ENCODE measurements at places on chromosomes 4 and X.

DNA sequence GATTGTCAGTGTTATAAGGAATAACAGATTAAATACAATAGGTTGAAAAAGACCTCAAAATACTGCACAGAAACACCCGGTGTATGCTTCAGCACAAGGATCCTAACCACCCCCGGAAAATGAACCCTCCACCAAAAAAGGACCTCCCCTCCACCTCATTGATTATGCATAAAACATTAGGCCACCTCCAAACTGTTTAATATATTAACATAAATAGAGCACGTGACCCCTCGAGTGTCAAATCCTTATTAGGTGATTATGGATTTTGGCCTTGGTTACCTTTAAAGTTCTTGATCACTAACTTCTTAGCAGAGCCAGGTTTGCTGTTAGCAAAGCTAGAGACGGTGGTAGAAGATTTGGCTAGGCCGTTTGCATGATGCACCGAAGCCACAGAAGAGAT is 958 bp downstream of the CUL4B start:
- DNase-seq, result peak; percentile 18

GRCh38 chr4:146105464-146105863 is 70.1 kb upstream of the LSM6 start:
- DNase-seq, result no peak

DNA sequence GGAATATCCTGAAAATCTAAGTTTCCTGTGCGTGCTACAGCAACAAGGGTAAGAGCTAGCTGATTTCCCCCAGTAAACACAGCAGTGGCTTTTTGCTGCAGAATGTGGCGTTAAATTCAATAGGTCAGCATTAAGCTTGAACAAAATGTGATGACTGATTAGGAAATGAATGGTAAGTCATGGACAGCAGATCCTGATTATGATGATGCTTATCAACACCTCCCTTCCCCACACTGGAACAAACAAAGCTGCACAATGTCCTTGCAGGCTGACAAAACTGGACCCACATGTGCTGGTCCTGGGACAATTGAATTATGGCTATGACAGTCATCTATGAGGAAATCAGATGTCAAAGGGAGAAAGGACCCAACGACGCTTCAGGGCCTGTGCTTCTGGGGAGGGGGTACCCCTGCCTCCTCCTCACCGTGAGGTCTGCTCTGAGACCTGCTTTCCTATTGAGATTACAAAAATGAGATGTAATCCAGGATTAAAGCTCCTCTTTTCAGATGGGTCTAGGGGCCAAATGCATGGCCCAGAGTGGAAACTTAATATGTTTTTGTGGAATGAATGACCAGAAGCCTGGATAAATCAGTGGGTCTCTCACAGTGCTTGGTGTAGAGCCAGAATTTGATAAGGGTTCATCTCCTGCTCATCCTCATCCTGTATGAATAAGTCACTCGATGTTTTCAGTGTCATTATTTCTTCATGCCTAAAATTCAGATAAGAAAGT is 32.0 kb upstream of the BOD1L1 start:
- DNase-seq, result no peak

DNA sequence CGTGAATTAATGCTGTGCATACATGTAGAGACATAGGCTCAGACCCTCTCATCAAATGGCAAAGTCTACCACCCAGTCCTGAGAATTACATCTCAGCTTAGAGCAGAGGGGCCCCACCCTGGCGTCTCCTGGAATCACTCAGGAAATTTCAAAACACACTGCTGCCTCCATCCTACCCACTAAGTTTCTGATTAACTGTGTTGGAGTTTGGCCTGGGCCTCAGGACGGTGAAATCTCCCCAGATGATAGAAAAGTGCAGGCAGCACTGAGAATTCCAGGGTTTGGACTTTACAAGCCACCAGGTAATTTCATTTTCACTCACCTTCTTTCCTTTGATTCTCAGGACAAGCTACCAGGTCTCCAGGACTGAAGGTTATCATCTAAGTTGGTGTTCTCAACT is 3.3 kb upstream of the FAM9C start:
- no peak for DNase-seq

- no peak for DNase-seq
Observed at GRCh38 chr4:73194064-73194463, 64.5 kb downstream of the ANKRD17 start.

DNA sequence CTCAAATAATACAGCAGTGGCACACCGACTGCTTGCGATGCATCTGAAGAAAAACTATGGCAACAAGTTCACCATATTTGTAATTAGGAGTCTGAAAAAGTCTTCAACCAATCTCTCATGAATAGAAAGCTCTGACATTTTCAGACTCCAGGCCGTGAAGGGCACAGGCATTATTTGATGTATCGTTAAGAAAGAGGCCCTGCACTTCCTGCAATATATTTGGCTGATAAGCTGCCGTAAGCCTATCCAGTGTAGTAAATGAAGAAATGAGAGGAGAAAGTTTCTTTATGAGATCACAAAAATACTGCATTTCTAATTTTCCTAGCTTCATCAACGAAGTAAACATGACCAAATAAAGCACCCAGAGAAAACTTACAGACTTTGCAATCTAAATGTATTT is 613.8 kb upstream of the TECRL start:
- DNase-seq, result no peak

DNA sequence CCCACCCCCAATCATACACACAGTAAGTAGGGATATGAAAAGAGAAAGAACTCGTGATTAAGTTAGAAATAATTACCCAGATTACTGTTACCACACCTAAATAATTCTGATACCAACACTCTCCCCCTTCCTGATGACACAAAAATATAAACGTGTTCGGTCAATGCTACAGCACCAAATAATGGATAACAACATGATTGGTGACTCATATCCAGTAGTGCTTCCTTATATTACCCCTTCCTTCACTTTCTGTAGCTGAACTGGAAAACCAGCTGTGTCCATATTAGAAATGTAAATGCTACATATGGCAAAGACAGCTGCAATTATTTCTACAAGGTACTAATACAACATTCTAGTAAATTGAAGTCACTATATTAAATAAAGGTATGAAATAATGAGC is 20.8 kb downstream of the EIF4E start:
- DNase-seq, result peak; percentile 75

GRCh38 chr4:165355900-165356300 is 22.9 kb upstream of the CPE start:
- peak; percentile 40 for DNase-seq

- no peak for DNase-seq
Observed at GRCh38 chr4:43238008-43238407, 345.5 kb downstream of the GRXCR1 start.

- peak; percentile 57 for DNase-seq
Observed at GRCh38 chr4:57442831-57443291, 332.7 kb upstream of the IGFBP7 start.

DNA sequence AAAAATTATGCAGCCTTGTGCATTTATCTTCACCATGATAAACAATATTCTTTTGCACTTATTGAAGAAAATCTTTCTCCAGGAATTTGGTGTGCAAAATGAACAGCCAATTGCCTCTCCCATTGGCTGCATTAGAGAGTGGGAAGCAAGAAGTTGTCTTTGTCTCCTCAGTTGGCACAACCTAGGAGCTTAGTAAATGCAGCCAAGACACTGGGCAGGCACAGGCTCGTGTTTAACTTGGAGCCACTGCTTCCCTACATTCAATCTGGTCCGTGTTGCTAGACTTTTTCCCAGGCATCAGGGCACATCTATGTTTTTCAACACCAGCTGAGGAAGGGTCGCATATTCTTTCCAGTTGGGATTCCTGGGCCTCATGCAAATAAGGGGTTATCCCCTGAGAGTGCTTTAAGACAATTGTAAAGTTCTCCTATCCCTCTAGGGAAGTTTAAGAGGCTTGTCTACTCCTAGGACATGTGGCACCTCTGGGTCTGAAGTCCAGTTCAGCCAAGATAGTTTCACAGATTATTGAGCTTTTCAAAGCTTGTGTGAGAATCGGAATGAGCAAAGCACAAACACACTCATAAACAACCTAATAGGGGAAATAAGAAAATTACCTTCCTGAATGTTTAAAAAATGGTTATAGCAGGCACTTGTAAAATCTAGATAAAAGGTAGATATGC is 31.8 kb upstream of the SRD5A3 start:
- no peak for DNase-seq

- DNase-seq, result peak; percentile 69
Observed at GRCh38 chr4:118270492-118270891, 82.3 kb downstream of the PRSS12 start.

- DNase-seq, result no peak
Observed at GRCh38 chr4:10032625-10033024, 11.3 kb upstream of the SLC2A9 start.

DNA sequence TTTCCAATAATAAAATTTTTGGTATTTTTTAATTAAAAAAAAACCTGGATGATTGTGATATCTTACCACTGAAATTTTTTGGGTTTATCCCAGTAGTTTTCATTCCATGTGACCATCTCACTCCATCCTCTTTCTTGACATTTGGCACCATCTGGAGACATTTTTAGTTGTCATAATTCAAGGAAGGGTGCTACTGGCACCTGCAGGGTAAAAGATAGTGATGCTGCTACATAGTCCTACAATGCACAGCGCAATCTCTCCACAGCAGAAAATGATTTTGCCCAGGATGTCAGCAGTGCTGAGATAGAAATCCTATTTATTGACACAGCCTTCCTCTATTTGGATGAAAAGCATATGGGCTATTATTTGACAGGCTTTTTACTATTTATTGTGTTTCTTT is 79.3 kb downstream of the RBPJ start:
- DNase-seq, result no peak

DNA sequence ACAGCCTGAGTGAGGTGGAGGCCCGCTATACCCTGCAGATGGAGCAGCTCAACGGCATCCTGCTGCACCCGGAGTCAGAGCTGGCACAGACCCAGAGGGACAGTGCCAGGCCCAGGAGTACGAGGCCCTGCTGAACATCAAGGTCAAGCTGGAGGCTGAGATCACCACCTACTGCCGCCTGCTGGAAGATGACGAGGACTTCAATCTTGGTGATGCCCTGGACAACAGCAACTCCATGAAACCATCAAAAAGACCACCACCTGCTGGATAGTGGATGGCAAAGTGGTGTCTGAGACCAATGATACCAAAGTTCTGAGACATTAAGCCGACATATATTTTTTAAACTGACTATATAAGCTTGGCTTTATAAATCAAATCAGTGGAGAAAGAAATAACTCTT is 73.3 kb upstream of the HHIP start:
- no peak for DNase-seq

DNA sequence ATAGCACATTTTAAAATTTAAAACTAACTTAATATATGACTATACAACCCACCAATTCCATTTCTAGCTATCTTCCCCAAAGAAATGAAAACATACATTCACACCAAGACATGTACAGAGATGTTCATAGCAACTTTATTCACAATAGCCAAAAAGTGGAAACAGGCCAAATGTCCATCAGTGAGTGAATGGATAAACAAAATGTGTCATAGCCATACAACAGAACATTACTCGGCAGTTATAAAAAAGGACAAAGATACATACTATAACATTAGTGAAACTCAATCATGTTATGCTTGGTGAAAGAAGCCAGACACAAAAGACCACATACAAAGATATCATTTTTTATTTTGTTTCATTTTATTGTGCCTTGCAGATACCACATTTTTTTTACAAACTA is 396.8 kb downstream of the PACRGL start:
- no peak for DNase-seq

- DNase-seq, result no peak
Observed at GRCh38 chr4:15034071-15034764, 31.9 kb downstream of the CPEB2 start.

DNA sequence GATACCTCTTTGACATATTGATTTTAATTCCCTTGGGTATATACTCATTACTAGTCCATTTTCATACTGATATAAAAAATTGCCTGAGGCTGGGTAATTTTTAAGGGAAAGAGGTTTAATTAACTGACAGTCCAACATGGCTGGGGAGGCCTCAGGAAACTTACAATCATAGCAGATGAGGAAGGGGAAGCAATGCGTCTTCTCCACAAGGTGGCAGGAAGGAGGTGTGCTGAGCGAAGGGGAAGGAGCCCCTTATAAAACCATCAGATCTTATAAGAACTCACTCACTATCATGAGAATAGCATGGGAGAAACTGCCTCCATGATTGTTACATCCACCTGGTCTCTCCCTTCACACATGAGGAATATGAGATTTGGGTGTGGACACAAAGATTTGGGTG is 42.4 kb downstream of the MSX1 start:
- DNase-seq, result no peak

- no peak for DNase-seq
Observed at GRCh38 chrX:10482261-10482660, 138.1 kb downstream of the MID1 start.

- DNase-seq, result no peak
Observed at GRCh38 chr4:24547979-24548378, 36.4 kb downstream of the DHX15 start.

DNA sequence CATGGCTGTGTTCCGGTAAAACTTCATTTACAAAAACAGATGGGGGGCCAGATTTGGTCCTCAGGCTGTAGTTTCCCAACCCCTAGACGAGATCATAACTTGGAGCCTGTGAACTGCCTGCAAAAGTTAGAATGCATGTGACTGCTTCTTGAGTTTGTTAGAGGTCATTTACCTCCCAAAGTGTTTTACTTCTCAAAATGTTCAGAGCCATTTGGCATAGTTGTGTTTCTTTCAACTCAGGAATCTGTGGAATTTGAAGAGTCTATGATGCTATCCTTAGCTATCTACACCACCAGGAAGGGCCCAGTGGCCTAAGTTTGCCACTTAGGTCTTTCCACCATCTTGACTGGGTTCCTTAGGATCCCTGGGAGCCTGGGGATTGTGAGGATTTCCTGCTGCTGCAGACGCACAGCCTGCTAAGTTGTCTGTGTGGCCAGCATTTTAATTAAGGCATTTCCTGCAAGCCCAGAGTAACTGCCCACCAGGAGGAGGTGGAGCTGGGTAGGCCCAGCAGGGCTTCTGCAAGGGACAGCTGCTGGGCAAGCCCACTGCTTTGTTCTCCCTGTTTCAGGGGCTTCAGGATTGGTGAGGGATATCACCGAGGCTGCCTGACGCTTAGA is 53.1 kb downstream of the CCNI start:
- DNase-seq, result no peak

GRCh38 chr4:53511014-53511413 is 80.3 kb downstream of the LNX1 start:
- DNase-seq, result peak; percentile 51

GRCh38 chr4:93143902-93144301 is 684.7 kb upstream of the ATOH1 start:
- no peak for DNase-seq

DNA sequence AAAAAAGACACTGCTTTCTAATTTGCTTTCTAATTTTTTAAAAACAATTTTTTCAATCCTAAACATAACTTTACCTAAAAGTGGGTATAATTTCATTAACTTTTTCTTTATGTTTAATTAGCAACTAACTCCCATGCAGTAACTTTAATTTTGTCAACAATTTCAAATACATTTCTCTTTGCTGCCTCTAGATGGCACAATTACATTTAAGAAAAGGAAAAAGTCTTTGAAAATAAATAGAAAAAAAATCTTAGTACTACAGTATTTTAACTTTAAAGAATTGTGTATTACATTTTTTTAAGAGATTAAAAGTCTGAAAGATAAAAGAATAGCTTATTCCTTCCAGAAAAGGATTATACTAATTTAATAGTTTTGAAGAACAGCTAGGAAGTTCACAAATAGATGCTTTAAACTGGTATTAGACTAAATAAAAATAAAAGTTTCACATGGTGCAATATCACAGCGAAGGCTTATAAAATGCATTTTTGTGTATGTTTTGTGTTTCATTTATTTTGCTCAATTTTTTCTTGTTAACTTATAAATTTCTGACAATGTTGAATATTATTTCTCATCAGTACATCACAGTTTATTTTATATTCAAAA is 105.1 kb downstream of the ADGRA3 start:
- DNase-seq, result no peak

Data from NCI-H1417 (cell line).